ENCODE measurements at places on chromosomes 7 and 10.

DNA sequence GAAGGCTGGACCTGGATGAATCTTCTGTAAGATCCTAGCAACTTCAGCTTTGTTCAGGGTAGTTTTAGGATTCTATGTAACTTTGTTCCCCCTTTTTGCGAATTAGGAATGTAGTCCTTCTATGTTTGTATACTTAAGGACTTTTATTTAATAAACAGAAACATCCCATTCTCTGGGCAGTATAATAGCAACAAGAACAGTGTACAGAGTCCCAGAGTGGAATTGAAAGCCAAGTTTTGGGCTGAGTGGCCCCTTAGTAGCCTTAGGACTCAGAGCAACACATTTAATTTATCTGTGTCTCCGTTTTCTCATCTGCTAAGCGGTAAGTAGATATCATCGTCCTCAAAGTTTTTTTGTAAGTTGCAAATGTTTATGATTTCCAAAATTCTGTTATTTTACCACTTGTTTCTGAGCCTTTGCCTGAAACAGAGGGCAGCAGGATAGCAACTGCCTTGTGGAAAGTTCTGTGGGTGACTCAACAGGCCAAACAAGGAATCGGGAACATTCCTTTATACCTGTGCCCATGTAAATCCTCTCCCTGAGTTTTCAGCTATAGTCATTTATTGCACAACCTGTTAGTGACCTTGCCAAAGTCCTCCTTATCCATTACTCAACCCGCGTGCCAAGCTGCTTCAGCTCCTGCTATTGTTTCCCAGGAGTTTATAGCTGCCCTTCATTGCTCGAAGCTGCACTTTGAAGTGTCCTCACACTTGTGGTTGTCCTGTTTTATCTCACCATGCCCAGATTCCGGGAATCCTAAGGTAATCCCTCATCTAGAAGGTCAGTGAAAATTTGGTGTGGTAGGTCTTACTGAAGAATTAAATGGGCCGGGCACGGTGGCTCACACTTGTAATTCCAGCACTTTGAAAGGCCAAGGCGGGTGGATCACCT, 199.1 kb upstream of the AHR start:
- no peak for DNase-seq

- no peak for DNase-seq
Observed at GRCh38 chr7:109094-109493, 83.3 kb upstream of the FAM20C start.

DNA sequence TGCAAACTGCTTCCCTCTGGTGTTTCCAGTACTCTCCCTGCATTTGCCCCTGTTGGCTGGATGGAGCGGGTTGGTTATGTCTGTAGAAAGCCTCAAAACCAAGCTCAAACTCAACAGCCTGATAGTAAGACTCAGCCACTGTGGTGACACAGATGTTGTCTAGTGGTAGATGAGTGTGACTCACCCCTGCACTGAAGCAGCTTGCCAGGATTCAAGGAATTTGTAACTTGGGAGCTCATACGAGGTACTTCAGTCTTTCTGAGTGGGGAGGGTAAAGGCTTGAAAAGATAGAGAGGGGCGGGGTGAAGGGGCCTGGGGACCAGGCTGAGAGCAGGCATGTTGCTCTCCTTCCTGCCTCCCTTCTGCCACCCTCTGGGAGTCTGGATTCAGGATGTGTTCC, 22.9 kb upstream of the AQP1 start:
- DNase-seq, result peak; percentile 63

- no peak for DNase-seq
Observed at GRCh38 chr7:96045181-96045580, 272.8 kb downstream of the DYNC1I1 start.

DNA sequence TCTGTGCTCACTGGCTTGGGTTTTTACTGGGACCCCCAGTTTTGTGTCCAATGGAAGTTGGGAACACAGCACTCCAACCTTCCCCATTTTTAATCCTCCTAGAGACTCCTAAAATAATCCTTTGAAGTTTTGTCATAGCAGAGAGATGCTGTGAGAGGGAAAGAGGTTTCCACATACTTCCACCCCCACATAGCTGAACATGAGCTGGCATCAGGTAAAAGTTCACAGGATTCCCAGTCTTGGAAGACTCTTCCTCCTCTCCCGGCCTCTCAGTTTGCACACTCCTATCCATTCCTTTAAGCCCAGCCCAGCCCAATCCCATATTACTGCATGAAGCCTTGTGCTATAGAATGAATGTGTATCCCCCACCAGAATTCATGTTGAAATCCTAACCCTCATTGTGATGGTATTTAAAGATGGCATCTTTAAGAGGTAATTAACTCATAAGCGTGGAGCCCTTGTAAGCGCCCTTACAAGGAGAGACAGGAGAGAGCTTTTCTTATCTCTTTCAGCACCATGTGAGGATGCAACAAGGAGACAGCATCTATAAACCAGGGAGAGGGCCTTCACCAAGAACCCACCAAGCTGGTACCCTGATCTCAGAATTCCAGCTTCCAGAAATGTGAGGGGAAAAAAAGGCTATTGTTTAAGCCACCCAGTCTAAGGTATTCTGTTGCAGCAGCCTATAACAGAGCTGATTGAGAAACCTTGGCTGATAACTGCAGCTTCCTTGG, 22.4 kb downstream of the GRM8 start:
- DNase-seq, result no peak

- DNase-seq, result peak; percentile 52
Observed at GRCh38 chr10:113957013-113957412, 86.7 kb upstream of the ADRB1 start.

DNA sequence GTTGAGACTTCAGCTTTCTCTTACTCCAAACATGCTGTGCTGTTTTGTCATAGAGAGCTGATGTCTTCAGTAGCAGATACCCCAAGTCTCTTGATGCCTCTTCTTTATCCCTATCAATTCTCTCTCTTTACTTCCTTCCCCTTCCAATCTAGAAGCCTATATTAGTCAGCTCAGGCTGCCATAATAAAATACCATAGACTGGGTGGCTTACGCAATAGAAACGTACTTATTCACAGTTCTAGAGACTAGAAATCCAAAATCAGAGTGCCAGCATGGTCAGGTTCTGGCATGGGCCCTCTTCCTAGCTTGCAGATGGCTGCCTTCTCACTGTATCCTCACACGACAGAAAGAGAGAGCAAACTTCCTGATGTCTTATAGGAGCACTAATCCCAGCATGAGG, 9.0 kb upstream of the GARS1 start:
- no peak for DNase-seq

DNA sequence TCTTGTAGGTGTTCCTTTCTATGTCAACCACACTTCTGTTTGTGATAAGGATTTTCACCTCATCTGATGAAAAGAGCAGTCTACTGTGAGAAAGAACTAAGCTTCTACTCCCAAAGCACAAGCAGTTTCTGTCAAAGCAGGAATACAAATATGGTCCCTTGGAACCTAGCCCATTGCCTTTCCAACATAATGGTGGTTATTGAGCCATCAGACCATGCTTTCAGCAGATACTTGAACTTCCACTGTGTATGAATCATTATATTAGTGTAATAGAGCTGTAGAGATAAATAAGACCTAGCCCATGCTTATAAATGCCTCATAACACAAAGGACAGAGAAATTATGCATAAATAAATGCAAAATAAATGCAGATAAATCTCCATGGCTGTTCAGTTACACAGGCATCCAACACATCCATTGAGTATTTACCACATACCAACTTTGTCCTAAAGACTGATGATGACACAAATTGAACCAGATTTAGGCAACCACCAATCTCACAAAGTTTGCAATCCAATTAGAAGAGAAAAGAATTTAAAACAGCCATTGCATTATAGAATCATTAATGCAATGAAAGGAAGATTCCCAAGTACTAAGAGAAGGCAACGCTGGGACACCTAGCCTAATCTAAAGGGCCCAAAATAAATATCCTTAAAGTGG, 729.4 kb upstream of the C7orf33 start:
- DNase-seq, result no peak

GRCh38 chr7:156474241-156474743, 166.3 kb upstream of the RNF32 start:
- no peak for DNase-seq

GRCh38 chr7:131042269-131043160, 285.2 kb upstream of the MKLN1 start:
- no peak for DNase-seq

GRCh38 chr7:88668591-88668990, 90.9 kb upstream of the ZNF804B start:
- no peak for DNase-seq

DNA sequence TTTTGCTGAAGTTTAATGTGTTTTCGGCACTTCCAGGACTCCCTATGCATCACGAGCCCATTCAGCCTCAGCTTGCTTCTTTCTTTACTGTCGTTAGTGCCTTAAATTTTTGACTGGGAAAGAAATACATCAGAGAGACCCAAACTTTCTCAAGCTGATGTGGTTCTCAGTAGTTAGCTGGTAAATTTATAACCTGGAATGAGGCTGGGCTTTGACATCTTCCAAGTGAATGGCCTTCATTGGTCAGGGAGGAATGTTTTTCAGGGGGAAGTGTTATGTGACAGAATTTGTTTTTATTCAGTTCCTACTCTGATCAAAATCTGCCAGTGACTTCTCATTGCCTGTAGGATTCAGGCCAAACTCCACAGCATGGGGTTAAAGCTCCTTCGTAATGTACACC, 296.9 kb downstream of the SORCS3 start:
- DNase-seq, result no peak

DNA sequence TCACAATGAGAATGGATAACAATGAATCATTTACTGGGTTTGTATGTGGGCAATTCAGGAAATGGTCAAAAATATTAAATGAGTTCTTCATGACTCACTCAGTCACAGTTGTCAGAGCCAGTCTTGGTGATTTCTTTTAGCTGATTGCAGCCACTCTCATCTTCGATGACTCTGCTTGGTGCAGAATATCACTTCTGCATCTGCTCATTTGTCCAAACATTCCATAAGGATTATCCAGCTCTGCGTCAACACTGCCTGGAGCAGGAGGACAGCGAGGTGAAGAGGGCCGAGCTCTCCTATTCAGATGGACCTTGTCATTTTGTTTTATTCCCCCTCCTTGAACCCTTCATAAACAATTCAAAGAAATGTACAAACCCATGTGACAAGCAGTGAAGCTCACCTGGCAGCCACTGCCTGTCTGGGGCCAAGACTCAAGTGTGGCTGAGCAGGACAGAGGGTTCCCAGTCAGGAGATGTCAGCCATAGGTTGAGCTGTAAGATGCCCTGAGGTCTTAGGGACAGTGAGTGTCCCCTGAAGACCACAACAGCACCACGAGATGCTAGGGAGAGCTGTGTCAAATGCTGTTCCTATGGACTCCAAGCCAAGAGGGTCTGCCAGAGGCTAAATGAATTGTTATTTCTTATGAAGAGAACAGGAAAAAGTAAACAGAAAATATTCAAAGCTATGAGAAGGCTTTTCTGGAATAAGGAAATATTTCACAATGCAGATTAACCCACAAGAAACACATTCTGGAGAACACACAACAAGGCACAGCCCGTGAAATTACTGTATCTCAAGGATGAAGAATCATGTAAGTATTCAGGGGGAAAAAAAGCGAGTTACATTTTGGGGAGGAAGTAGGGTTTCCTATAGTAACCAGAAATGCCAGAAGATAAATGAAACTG, 33.1 kb upstream of the EGFR start:
- peak; percentile 61 for DNase-seq

- peak; percentile 16 for DNase-seq
Observed at GRCh38 chr10:126729314-126729870, 58.9 kb upstream of the C10orf90 start.

GRCh38 chr10:92505044-92505443, 68.8 kb downstream of the IDE start:
- DNase-seq, result no peak

- no peak for DNase-seq
Observed at GRCh38 chr7:148289630-148290029, 300.9 kb upstream of the C7orf33 start.

DNA sequence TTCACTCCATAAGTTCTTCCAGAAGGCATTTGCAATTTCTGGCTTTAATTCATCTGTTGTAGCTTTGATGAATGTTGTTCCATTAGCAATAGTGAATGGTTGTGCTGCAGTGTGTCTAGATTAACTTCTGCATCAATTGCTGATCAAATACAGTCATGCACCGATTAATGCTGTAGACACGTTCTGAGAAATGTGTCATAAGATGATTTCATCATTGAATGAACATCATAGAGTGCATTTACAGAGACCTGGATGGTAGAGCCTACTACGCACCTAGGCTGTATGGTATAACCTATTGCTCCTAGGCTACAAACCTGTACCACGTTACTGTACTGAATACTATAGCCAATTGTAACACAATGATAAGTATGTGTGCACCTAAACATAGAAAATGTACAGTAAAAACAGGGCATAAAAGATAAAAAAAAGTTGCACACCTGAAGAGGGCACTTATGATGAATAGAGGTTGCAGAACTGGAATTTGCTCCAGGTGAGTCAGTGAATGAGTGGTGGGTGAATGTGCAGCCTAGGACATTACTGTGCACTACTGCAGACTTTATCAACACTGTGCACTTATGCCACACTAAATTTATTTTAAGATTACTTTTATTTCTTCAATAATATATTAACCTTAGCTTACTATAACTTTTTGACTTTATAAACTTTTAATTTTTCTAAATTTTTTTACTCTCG, 170.7 kb downstream of the HERPUD2 start:
- no peak for DNase-seq

DNA sequence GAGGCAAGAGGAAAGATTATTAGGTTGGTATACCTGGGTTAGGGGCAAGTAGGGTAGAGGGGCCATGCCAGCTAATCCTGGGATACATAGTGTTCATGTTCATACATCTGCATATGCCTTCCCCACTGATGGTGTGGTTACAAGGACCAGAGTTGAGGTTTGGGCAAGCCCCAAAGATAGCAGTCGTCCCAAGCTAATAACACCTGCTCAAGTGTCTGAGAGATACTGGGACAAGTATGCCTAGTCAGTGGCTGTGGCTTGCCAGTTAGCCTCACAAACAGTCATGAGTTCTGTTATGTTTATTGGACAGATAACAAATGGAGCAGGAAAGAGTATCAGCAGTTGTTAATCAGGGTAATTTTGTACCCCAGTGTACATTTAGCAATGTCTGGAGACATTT, 139.6 kb downstream of the ADAM22 start:
- DNase-seq, result no peak

DNA sequence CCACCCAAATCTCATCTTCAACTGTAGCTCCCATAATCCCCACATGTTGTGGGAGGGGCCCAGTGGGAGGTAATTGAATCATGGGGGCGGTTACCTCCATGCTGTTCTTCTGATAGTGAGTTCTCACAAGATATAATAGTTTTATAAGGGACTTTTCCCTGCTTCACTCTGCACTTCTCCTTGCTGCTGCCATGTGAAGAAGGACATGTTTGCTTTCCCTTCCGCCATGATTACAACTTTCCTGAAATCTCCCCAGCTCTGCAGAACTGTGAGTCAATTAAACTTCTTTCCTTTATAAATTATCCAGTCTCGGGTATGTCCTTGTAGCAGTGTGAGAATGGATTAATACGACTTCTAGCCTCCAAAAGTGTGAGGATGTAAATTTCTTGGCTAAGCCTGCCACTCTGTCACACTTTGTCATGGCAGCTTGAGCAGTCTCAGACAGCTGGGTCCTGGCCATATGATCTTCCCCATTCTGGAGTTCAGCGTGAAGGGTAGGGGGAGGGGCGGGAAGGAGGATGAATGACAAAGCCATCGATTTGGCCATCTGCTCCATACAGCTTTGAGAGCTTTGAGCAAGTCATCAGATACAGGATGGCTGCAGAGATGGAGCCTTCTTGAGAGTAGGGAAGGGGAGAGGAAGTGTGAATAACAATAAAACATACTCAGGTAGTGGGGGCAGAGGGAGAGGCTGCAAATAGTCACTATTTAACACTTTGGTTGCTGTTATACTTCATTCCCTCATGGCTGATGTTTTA, 19.1 kb upstream of the INPP5F start:
- no peak for DNase-seq
